ENCODE measurements at places on chromosomes 6 and 20.

DNA sequence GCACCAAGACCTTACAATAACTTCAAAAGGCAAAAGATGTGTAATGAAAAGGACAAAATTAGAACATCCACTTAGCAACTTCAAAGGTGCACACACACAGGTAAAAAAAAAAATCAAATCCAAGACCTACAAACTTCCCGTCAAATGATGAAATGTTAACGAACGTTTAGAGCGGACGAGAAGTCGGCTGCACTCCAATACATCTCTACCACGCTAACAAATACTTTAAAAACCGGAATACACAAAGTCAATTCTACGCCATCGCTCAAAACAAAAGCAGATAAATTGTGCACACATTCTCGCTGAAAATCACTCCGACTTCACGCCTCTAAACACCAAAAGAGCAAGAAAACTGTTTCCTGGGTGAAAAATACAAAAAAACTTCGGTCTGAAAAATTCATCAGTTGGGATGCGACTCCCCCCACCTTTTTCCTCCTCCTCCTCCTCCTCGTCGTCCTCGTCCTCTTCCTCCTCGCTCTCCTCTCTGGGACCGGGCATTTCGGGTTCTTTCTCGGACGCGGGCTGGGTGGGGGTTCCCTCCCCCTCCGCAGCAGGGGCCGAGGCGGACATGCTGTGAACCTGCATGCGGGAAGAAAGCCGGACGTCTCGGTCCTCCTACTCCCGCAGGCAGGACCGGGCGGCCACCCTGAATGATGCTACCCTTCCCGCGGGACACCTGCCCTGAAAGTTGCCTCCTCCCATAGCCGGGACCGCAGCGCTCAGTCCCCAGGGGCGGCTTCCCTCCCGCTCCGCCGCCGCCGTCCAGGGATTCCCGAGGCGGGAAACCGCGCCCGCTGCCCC lies 712 bp downstream of the DEK start:
- DNase-seq = no peak

DNA sequence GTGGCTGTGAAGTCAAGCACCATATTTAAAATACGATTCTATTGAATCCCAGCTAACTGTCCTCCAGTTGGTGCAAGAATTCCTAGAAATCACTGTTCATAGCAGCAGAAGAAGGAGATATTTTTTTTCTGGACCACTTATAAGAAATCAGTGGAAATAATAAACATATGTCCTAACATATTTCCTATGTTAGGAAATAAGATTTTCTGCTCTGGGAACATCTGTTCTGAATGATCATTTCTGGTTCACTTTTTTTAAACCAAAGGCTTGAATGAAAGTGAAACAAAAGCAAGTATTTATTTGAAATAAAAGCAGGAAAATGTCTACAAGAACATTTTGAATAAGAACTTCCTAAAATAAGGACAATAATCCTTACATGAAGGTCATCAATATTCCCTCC lies 138.9 kb upstream of the RALGAPA2 start:
- no peak for DNase-seq

DNA sequence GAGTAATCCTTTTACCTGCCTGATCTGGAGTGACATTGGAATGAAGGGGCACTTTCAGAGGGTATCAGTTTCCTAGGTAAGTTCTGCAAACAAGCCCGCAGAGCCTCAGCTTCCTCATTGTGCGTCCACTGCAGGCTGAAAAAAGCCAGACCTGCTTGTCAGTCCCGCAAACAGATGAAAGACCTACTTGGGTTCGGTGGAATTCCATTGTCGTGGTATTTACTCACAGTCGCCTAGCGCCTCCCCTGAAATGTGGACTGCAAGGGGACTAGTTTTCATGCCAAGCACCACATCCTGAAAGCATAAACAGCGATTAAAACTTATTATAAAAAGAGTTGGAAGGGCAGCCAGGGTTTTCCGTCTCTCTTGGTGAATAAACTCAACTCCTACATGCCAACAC lies 121.5 kb downstream of the PAX1 start:
- DNase-seq = no peak

GRCh38 chr20:33707668-33708067 lies 12.4 kb downstream of the PXMP4 start:
- no peak for DNase-seq

GRCh38 chr6:124567401-124567800 lies 394.8 kb upstream of the RNF217 start:
- DNase-seq = no peak

DNA sequence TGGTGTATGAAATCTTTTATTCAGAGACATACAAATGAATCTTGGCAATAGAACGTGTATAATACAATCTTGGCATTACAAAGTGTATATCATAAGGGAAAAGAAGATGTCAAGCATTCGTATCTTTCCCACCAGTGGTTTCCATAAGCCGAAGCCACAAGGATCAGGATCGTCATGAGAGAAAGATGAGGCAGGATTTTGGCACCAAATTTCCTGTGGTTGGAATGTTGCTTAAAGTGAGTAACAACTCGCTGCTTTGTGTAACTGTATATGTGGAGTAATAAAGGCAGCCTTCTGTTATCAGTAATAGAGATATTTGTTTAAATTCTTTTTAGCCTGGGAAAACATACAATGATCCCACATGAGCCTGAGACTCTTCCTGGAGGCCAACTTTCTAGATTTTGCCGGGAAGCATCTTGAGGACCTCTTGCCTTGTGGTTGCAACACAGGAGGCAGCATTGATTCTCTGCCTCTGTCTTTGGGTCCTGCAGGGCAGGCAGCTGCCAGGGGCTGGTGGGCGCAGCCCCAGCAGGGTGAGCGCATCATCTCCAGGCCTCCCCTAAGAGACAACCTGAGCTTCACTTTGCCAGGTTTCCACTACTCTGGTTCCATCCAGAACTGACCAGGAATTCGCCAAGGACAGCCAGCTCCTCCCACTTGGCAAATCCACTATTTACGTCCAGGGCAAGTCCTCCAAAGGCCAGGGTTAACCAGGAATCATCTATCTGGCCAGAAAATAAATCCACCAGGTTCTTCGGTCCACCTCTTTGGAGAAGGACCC lies 230.9 kb upstream of the SULF2 start:
- no peak for DNase-seq

DNA sequence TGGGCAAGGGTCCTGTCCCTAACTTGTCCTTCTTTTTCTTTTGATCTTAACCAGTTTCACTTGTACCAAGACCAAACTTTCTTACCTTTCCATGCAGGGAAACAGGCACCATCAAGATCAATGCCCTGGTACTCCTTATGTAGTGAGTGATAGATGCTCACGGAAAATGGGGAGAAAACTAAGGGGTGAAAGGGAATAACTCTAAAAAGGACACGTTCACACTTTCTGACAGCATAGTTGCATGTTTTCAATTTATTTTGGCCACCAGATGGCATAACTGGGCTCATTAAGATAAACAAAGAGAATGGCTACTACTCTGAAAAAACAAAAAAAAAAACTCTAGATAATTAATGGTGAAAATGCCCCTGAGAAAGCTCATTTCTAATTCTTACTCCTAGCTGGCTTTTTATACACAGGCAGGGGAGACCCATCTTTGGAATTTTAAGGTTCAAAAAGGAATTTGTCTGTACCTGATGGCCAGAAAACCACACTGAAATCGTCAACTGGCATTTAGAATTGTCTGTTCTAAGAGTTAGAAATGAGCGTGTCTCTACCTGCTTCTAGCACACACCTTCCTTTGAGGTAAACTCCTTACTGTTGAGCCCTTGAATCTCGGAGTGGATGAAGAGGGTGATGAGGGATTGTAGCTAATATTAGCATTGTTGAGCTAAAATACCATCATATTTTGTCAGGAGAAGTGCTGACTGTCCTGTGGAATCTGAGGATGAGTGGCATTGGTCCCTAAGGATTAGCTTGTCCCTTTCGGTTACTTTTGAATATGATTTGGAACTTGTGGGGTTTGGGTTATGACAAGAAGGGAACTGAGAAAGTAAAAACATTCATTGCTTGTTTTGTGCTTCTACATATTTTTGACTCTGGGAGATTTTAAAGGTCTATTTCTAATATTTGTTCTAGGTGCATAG lies 62.2 kb upstream of the DDR1 start:
- DNase-seq = no peak

- DNase-seq = peak; percentile 7
These were observed 7.2 kb downstream of the HEBP2 start for GRCh38 chr6:138410972-138411880.

- DNase-seq = no peak
These were observed 24.3 kb downstream of the AKAP7 start for GRCh38 chr6:131159578-131159977.

- peak; percentile 11 for DNase-seq
These were observed 14.1 kb upstream of the TENT5A start for GRCh38 chr6:81766482-81767069.

- no peak for DNase-seq
These were observed 25.3 kb downstream of the MDN1 start for GRCh38 chr6:89794324-89794723.

DNA sequence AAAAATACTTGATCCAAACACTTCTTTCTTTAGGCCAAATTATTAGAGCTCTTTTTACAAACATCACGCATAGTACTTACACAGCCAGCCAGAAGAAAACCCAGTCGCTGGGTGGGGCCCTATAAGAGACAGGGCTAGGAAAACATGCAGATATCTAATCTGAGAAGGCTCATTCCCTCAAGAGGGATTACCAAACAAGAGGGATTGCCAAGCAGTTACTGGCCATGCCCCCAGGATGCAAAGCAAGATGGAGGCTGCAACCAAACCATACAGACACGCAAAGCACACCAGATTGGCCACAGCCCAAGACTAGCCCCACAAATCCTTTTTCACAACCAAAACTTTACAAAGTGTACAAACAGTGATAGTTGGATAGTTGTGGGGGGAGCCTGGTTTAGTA lies 1235.4 kb upstream of the GJE1 start:
- DNase-seq = peak; percentile 43

DNA sequence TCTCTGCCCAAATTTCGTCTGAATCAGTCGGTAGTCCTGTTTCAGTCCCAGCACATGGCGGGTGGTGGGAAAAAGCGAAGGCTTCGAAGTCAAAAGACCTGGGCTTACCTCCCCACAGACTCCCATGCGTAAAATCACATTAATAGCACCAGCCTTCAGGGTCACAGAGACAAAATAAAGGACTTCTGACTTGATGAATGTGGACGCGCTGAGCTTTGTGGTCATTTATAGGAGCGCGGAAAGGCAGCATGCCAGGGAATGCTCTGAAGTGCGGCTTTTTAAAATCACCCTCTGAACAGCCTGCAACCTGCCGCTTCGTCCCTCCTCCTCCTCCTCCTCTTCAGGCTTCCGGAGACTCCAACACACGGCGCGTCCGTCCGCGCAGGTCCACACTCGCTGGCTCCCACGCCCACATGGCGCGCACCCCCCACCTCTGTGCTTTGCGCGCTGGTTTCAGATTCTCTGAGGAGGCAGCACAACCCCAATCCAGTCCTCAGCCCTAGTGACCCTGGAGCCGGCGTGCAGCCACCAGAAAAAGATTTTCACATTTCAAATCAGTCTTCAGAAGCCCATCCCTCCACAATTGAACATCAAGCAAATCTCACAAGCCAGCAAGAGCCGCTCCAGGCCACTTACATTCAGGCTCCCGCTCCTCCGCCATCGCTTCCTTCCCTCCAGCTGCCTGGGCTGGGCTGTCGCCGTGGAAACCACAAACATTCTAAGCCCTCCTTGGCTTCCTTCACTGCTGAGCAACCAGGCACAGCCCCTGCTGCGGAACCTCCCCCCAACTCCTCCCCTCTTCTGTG lies at the start of gene C6orf118:
C6orf118 (minus strand) TSS at position 680 of the 806 bp plus-strand sequence; CDS start at position 661, 19 bp downstream.
- DNase-seq = no peak

DNA sequence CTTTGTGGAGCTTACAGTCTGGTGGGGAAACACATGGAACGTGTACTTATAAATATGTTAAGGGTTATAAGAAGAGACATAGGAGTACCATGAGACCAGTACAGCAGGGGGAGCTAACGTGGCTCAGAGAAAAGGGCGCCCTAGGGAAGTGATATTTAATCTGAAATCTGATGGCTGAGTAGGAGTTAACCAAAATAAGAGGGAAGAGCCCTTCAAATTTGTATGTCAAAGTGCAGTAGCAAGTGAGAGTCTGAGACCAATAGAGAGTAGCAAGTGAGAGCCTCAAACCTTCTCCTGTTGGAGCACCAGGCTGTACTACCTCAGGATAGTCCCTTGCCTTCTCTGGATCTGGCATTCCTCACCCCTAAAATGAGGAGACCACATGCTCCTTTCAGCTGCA lies 6.1 kb upstream of the PKIG start:
- DNase-seq = peak; percentile 42
